Urothelium cell line (cell line): ENCODE measurements at places on chromosomes 12 and 14.
A peak's percentile ranks its signal among the peaks of the same experiment; 100 is the strongest.

GRCh38 chr14:104722938-104723650 lies 935 bp upstream of the ADSS1 start:
- DNase-seq: no peak

DNA sequence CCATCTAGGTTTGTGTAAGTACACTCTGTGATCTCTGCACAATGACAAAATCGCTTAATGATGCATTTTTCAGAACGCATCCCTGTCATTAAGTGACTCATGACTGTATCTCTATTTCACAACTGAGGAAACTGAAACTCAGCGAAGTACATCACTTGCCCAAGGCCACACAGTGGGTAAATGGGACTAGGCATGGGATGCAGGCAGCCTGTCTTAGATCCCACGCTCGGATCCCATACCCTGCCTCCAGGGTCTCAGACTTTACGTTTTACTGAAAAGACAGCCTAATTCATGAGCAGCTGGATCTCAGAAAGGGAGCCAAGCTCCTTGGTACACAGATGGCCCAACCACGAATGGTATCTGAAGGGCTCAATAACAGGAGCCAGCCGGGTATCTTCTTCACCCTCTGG lies 2.4 kb upstream of the MLEC start:
- DNase-seq: no peak

DNA sequence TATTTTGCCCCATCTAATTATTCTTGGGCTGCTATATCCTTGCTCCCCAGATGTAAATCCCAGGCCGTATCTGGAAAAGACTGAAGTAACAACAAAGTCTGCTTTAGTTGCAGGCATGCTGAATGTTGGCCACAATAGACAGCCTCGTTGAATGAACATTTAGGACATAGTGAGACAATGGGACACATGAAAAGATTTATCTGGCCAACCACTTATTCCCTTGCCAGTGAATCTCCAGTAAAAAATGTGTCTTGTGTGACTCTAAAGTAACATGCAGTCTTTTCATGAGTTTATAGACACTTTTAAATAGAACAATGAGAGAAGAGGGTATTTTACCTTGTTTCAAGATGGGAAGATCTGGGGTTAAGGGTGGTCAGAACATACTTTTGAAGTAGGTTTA lies 60.2 kb upstream of the STXBP6 start:
- DNase-seq: no peak

DNA sequence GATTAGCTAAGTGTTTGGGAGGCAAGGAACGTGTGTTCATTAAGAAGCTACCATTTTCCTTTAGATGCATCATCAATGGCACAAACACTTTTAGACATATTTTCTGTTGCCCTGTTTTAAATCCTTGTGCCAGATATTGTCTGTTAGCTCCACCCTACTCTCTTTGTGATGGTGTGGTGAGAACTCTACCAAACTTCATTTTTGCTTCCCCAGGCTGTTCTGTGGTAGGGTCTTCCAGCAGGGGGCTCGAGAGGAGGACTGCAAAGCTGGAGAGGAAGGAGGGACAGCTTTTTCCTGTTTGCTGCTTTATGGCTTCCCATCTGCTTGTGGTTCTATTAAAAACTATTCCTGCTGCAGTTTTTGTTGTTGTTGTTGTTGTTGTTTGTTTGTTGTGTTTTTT lies 23.8 kb upstream of the STRAP start:
- no peak for DNase-seq

DNA sequence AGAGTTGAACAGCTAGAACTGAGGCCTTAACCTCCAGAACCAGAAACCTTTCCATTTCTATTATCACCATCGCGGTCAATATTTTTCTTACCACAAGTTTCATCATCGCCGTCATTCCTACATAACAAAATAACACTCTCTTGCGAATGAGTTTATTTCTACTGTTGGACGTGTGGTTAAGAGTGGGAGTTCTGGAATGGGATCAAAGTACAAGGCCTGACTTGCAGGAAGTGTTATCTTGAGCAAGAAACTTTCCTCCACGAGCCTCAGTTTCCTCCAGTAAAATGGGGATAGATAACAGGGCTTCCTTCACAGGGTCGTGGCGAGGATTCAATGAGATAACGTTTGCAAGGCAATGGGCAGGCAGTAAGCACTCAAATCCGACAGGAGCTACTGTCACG lies 652 bp downstream of the SART3 start:
- no peak for DNase-seq

DNA sequence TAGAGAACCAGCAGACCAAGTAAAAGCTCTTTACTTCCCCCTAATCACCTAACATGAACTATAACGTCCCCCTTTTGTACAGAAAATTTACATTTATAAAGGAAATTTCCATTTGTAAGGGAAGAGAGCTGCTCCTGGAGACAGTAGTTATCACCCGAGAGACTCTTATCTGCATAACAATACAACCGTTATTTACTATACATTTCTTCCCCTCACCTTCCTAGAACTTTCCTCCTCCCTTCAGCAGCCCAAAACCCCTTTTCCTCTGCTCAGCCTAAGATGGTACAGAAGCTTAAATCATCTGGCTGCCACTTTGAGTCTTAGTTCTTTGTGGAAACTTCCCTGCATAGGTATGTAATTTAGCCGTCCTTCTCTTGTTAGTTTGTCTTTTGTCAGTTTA lies 40.4 kb upstream of the ETV6 start:
- DNase-seq: no peak

DNA sequence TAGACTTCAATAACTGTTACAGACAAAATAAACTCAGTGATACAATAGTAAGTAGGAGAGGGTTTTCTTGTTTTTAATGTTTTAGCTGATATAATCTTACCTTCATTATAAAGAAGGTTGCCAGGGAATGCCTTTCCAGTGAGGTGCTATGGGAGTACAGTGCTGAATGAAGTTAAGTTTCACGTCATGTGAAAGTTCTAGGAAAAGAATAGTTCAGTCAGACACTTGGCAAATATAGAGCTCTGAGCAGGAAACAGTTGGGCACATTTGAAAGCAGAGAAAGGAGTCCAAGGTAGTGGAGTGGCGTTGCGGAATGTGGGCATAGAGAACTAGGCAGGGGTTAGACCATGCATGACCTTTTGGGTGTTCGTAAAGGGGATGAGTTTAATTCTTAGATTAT lies 88.6 kb upstream of the DCN start:
- DNase-seq: no peak

DNA sequence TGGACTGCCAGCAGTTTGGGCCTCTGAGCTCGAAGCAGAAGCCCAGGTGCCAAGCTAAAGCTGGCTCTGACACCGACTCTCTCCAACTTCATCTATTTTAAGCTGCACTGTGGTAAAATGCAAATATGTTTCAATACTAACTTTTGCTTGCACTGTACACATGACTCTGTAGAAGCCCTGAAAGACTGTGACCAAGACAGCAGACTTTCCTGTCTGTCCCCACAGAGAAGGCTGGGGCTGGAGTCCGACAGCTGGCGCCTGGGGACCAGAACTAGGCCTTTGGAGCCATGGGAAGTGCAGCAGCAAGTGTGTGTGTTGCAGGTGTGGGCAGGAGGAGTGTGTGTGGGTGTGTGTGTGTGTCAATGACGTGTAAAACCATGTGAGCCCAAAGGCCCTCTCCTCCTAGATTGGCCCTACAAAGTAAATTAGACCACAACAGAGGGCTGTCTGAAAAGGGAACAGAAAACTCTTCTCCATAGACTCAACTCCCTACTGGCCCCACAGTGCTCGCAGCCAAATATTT lies 16.4 kb upstream of the RAB35 start:
- no peak for DNase-seq

DNA sequence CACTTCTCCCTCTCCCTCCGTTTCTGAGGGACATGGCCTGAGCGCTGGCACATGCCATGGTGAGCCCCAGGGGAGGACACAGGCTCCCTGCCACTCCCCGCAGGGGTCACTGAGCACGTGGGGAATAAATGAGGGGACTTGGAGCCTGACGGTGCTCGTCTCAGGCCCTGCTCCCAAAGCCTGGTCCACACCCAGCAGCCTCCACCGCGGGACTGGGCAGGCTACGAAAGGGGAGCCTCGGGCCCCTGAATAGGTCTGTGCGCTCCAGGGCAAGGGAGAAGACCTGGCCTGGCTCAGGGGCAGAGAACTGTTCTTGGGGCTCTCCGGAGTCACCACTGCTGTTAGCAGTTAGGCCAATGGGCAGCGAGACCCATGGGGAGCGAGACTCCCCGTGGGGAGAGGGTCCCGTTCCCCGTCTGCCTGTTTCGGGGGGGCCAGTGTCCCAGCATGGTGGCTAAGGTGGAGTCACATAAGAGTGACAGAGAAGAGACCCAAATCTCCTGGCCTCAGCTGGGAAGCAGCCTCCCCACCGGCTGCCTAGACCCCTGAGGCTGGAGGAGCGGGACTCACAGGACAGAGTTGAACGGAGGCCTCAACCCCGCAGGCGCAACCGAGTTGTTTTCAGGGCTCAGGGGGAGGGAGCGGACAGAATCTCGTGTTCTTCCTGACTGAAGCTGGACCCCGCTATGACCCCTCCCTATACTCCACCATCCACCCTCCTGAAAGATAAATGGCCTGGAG lies 329.8 kb upstream of the SFSWAP start:
- no peak for DNase-seq

DNA sequence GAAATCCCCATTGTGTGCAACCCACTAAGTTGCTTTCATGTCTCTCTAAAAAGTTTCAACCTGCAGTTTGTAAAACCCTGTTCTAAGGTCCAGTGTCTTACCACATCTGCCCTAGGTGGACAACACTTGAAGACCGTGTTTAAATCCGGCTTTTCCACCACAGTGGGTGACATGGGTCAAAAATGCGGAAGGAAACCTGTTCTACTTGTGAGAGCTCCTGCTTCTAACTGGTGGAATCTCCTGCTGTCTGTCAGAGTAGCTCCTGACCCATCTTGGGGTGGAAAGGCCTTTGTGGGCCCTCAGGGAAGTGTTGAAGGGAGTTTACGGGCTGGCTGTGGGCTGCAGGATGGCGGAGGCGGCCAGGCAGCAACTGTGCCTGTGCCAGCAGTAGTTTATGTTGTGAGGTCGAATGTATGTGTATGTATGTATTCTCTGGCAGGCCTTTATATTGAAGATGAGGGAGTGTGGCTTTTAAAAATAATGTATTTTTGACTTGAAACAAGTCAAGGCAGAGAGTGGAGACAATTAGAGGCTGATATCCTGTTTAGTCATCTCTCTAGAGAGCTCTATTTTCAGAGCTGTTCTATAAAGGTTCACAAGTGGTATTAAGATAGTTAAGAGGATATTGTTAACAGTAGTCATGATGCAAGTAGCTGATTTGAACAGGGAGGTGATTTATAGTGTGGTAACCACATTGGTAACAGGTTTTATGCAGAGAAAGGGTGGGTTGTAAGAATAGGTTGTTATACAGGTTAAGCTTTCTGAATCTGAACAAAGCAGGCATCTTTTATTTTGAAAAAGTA lies 67.0 kb downstream of the PRKCH start:
- peak; percentile 67 for DNase-seq

GRCh38 chr14:75252254-75252837 lies 26.3 kb upstream of the FOS start:
- no peak for DNase-seq

GRCh38 chr12:110371408-110372055 lies 32.0 kb downstream of the ANAPC7 start:
- DNase-seq: no peak

DNA sequence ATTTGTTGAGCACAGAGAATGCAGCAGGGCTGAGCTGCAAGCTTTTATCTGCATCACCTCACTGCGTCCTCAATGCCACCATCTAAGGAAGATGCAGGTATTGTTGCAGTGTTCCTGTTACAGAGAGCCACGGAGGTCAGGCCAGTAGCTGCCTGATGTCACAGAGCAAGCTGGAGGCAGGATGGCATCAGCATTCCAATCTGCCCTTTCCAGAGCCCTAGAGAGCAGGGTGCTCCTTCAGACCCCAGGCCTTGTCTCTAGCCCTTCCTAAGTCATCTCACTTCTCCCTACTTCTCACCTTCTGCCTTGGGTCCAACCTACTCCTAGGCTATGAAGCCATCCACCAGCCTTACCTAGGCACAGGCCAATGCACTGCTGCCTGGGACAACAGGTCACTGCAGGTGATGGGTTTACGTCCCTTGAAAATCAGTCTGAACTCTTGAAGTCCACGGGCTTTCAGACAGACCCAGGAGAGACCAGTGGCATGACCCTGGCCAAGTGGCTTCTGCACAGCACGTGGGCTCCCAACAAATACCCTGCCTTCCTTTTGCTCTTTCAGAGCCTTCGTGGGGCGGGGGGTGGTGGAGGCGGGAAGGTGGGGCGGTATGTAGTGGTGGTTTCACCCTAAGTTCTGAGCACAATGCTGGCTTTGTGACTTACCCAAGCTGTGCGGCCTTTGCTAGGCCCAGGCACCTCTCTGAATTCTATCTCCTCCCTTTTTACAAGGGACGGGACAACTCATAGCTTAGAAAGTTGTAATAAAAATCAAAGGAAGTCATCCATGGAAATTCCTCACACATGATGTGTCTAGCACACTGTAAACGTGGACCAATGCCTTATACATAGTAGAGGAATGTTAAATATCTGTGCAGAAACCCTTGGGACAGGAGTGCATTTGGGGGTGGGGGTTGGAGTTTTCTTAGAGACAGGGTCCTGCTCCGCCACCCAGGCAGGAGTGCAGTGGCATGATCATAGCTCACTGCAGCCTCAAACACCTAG lies 136.0 kb downstream of the KSR2 start:
- peak; percentile 72 for DNase-seq

GRCh38 chr12:49909356-49909755 lies 5.7 kb upstream of the FAIM2 start:
- no peak for DNase-seq

GRCh38 chr14:49923442-49923841 lies 30.6 kb downstream of the ARF6 start:
- no peak for DNase-seq
